Activated naive CD4-positive, alpha-beta T cell treated with anti-CD3 and anti-CD28 coated beads for 36 hours (primary cell): ENCODE measurements at places on chromosomes 7 and 10.

GRCh38 chr7:119397156-119397555, 875.8 kb upstream of the KCND2 start:
- no peak for DNase-seq

GRCh38 chr7:33773053-33773452, 132.3 kb upstream of the BMPER start:
- no peak for DNase-seq

- no peak for DNase-seq
Measured at GRCh38 chr7:107224374-107225223, 55.8 kb downstream of the HBP1 start.

DNA sequence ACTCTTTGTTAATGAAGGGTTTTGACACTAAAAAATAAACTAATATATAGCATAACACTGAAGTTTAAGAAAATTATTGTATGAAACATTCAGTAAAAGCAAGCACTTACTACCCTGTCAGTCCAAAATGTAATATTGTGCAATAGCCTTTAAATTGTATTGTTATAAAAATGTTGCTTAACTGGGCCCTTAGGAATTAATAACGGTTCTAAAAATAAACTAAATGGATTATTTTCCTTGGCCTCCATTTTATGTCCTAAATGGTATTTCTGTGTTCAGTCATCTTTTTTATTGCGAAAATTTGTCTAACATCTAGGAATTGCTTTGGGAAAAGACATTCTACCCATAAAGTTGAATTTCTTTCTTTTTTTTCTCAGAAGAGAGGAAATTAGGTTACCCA, 49.0 kb upstream of the ABI1 start:
- no peak for DNase-seq

DNA sequence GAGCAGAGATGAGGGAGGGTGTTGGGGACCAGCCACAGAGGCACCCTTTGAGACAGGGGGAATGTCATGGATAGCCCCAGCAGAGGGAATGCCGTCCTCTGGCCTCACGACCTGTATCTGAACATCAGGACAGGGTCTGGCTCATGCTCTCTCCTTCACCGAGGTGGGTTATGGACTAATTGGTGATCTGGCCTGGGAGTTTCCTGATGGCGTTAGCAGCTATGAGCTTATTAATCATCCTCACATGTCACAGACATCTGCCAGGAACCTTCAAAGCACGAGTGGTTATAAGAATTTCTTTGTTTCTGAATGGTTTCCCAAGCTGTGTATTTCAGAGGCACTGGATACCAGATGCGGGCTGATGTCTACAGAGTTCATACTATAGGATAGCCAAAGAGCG, 6.9 kb downstream of the CPA4 start:
- DNase-seq: no peak

DNA sequence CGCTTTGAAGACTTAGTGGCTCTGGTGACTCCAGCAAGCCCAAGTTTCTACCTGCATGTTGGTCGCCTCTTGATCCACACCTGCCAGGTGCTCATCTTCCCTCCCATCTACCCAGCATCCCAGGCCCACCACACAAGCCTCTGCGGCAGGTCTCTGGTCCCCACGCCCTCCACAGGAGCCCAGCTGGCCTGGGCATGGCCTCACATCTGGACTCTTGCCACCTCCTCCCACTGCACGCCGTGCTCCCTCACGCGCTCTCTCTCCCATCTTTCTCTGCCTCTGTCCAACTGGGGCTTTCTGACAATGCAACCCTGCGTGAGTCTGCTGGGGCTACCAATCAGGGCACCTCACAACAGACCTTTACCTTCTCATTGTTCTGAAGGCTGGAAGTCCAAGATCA, 50.2 kb upstream of the FGFR2 start:
- DNase-seq: no peak

DNA sequence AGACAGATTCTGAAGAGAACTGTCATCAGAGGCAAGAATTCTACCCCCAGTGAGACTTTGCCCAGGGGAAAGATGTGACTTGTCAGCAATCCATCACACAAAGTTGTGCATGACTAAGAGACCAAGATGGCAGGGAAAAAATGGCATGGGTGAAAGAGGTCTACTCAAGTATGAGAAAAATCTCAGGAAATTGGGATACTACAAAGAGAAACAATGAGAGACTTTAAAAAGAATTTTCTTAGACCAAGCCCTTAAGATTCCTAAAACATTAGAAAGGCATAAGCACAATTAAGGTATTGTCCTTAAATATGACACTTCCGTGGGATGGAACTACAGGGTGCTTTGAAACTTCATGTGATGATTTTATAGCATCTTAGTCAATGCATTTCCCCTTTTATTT, 45.6 kb upstream of the PDE1C start:
- no peak for DNase-seq

- DNase-seq: peak; percentile 53
Measured at GRCh38 chr10:91410638-91411371, 661 bp downstream of the HECTD2 start.

DNA sequence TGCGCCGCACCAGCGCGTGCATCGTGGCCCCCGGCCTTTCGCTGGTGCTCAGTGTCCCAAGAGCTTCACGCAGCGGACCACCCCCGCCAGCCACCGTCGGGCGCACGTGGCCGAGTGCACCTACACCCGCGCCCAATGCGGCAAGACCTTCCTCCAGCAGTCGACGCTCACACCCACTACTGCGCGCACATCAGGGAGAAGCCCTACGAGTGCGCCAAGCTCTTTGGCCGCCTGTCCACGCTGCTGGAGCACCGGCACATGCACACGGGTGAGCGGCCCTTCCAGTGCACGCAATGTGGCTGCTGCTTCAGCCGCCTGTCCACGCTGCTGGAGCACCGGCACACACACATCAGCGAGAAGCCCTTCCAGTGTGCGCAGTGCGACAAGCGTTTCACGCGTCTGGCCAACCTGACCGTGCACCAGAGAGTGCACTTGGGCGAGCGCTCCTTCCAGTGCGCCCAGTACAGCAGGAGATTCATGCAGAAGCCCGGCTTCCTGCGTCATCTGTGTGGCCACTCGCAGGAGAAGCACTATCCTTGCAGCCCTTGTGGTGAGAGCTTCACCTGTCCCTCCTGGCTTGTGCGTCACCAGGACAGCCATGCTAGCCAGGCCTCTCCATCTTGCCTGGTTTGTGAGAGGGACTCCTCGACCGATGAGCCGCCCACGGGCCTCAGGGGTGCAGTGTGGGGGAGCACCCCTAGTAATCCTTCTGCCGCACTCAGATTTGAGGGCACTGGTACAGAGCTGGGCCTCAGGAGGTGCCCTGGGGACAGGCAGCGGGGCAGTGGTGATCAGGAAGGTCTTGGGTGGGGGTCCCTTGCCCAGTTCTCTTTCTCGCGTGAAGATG, 32.9 kb downstream of the ZNF783 start:
- no peak for DNase-seq
